ENCODE measurements at places on chromosomes 4 and X.

DNA sequence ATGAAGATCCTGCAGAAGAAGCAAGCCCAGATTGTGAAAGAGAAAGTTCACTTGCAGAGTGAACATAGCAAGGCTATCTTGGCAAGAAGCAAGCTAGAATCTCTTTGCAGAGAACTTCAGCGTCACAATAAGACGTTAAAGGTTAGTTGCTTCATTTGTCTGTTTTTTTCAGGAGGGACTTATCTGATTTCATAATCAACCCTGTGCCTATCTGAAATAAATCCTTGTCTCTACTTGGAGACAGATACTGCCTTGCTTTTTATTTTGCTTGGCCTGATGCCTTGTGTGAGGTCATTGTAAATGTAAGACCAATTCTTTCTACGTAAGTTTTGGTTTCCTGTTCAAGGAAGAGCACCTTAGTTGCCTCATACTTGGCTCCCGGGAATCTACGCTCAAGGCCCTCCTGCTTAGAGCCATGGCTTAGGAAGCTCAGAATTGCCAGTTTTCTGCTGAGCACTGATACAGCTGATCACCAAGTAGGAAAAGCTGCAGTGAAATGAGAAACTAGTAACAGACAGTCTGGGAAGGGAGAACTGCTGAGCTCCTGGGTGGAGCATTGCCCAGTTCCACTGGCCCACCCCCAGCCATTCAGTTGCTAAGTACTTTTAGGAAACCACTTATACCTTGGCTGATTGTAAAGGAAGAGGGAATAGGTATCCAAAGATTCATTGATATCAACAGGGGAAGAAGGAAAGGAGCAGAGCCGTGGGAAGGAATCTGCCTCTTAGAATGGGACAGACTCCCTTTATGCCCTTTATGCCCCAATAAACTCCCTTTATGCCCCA lies 41.8 kb downstream of the RBBP7 start:
- DNase-seq: no peak

DNA sequence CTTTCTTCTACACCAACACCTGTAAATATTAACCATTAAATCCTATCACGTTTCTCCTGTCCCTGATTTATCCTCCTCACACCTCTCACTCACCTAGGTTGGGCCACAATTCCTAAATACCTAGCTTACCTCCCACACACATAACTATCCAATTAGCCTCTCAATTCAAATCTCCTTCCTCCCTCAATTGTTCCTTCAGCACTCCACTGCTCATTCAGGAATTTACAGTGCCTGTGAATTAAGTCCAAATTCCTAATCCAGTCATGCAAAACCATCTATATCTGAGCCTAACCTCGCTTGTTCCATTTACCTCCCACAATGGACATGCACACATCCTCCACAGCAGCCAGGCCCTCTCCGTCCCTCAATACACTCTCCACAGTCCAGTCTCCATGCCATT lies 17.5 kb downstream of the ANXA5 start:
- no peak for DNase-seq

DNA sequence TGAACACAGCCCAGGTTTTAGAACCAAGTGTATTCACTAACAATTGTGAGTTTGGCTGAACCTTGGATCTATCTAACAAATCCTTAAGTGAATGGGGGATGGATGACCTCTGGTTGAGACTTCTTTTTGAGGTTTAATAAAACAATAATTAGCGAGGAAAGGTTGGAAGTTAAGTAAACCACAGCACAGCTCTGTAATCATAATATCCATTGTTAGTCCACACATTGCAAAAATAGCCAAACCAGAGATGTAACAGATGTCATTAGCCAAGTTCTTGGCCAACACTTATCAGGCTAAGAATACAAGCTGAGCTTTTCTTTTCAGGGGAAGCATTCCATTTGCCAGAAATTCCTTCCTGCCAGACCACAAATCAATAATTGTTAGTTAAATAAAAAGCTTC lies 59.1 kb downstream of the FREM3 start:
- DNase-seq: no peak

DNA sequence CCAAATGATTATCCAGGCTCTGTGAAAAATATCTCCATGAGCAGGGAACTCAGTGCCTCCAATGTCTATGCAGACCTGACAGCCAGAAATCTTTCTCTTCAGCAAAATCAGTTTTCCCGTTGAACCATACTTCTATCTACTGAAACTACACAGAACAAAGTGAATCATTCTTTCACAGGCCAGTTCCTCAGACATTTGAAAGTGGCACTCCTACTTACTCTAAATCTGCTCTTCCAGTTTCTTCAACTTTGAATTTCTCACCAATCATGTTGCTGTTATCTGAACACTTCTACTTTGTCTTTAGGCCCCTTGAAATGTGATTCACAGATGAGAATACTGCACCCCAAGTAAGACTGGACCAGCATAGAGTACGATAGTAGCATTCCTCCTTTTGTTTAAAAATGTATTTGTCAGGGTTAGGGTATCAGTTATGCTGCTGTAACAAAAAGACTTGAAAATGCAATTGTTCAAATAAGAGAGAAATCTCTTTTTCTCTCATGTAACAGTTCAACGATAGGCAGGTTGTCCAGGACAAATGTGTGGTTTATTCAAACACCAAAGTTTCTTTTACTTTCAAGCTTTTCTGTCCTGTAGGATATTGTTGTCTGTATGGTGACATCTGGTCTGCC lies 210.6 kb upstream of the KLF3 start:
- no peak for DNase-seq

DNA sequence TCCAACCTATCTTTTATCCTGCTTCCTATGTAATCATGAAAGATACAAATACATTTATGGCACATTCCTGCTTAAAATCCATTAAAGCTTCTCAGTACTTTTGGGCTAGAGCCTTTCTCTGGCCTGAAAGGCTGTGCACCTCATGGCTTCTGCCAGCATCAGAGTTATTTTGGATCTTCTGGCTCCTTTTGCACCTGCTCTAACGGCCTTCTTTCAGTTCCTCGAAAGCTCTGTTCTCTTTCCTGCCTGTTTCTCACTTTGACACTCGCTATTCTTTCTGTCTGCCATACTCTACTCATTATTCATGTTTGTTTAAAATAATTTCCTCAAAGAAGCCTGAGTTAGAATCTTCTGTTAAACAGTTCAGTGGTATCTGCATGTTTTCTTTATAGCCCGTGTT lies 86.0 kb downstream of the LRP2BP start:
- DNase-seq: no peak

- no peak for DNase-seq
Measured at GRCh38 chr4:112910109-112910736, 139.2 kb upstream of the ANK2 start.

- no peak for DNase-seq
Measured at GRCh38 chrX:20067709-20068561, 48.8 kb downstream of the MAP7D2 start.

- no peak for DNase-seq
Measured at GRCh38 chr4:153553819-153554170, 87.6 kb downstream of the TMEM131L start.

- no peak for DNase-seq
Measured at GRCh38 chrX:139224953-139225665, 305.4 kb upstream of the F9 start.

DNA sequence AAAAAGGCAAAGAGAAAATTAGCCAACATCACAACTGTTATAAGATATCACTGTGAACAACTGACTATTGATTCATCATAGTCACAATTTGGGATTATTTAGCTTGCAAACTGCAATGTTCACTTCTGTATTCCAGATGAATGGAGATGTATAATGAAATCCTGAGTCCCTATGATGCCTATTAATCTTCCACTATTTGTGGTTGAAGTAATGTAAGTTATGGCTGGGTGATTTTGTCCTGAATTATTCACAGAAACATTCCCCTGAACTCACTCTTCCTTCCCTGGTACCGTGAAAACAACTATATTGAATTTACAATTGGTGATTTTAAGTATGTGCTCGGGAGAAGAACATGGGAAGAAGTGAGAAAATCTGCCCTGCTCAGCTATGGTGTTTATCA lies 50.8 kb upstream of the NPFFR2 start:
- no peak for DNase-seq

DNA sequence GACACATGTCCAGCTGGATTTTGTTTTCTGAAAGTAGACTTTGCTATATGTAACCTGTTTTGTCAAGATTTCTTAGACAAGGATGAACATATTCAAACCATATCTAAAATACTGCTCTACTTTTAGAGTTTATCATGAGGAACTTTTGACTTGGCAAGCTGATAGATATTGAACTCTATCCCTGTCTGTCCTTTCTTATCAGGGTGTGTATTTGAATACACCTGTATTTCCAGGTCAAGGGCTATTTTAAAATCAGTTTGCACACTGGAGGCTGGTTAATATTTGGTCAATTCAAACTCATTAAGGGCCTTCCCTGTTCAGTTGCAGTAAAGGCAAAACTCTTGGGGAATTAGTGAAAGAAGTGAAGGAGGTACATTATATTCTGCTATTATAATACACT lies 2.3 kb downstream of the CDS1 start:
- no peak for DNase-seq

DNA sequence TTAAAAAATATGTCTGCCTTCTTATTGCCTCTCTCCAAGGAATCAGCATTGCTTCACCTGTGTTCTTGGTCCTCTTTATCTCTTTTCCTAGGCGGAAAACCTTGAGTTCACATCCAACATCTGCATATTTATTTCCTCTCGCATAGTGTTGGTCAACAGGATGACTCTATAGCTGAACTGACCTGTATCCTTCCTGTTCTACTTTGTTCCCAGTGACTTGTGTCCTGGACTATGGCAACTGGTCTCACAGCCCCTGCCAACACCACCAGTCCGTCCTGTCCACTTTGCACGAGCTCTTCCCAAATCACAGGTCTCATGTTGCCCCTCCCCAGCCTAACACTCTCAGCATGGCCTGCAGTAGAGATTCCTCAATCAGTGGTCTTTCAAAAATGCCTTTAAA lies 2.0 kb downstream of the DIPK2B start:
- no peak for DNase-seq

- no peak for DNase-seq
Measured at GRCh38 chr4:166202991-166203390, 330.0 kb downstream of the TLL1 start.

DNA sequence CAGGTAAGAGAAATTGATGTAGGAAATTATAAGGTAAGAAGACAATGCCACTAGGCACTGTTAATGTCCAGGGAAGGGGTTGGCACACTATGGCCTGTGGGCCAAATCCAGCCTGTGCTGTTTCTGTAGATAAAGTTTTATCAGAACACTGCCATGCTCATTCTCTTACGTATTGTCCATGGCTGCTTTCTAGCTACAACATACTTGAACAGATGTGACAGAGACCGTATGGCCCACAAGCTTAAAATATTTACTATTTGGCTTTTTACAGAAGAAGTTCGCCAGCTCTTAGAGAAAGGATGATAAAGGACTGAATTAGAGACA lies 168.0 kb downstream of the CDS1 start:
- DNase-seq: no peak

- no peak for DNase-seq
Measured at GRCh38 chr4:46890056-46890455, 19.0 kb downstream of the COX7B2 start.

DNA sequence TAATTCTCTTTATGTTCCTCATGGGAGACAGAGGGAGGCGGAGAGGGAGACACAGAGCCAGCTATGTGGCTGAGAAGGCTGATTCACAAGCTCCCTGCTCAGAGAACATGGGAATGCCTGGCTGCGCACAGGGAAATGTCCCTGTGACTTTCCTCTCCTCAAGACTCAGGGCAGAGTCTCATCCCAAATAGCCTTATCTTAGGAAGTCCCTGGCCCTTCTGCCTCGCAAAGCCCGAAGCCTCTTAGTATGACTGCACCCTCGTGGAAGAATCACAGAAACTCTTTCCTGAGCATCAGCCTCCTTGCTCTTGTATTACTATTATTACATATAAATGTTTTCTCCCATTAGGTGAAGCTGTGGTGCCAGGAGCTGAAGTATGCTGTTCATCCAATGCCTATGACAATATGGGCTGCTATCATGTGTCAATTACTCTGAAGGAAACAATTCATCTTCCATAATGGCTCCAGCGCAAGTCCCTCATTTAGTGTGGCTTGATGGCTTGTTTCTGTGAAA lies 230.5 kb downstream of the MGST2 start:
- DNase-seq: no peak

- DNase-seq: no peak
Measured at GRCh38 chr4:113157086-113157857, 107.8 kb downstream of the ANK2 start.

GRCh38 chr4:84493092-84493850 lies 5.8 kb downstream of the NKX6-1 start:
- no peak for DNase-seq

DNA sequence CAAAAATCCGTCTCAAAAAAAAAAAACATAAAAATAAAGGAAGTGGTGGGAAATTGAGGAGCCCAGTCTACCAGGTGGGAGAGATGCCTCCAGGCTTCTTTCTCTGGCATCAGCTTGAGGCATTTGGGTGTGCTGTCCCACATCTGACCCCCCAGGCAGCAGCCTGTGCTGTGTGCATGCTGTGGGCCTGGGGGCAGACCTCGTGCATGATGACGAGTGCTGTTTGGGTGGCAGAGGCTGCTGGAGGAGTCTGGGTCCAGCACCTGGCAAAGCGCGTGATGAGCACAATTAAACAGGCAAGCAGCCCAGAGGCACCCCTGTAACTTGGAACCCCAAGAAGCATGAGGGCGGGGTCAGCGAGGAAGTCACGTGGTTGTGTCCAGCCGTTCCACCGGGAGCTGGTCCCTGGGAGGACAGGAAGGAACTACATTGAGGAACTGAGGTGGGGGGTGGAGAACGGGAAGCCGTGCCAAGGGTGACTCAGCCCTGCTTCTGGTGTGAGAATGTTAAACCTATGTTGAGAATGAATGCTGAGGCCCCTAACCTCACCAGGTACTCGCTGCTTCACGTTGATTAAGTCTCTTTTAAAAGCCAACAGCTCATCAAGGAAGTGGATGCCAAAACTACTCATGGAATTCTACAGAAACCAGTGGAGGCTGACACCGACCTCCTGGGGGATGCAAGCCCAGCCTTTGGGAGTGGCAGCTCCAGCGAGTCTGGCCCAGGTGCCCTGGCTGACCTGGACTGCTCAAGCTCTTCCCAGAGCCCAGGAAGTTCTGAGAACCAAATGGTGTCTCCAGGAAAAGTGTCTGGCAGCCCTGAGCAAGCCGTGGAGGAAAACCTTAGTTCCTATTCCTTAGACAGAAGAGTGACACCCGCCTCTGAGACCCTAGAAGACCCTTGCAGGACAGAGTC lies 6.1 kb downstream of the TACC3 start:
- DNase-seq: no peak
